ENCODE measurements at places on chromosomes 6 and 20. TPM values are rescaled to one million over a fixed set of nuclear protein-coding genes. Genes with fewer than 3 reads are reported as not detected.

The SNAI1 gene
- total RNA-seq, result 32.6 TPM

The CNKSR3 gene
- total RNA-seq, result 22.2 TPM

The PTCRA gene
- 0.40 TPM for total RNA-seq

The C20orf173 gene
- not detected for total RNA-seq

The IMPG1 gene
- total RNA-seq, result not detected

The TREM2 gene
- 8.8 TPM for total RNA-seq

GRCh38 chr6:111589366-111589765 is 16.3 kb downstream of the TRAF3IP2 start:
- DNase-seq, result no peak

DNA sequence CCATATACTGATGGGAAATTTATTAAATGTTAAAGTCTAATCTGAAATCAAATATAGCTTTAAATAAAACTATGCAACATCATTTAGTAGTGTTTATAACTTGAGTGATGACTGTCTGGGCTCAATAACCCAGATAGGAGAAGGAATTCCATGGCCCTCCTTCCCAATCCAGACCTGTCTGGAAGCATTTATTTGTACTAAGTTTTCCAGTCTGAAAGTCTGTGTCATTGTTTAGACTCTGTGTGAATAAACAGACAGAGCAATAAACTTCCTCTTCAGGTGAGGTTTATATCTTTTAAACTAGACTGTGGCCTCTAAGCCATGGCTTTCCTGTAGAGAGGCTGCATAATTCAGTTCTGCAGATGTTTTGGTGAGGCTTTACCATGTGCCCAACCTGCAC is 176.4 kb downstream of the SOX4 start:
- DNase-seq, result no peak

GRCh38 chr6:86010915-86011786 is 368.5 kb upstream of the SYNCRIP start:
- DNase-seq, result no peak

DNA sequence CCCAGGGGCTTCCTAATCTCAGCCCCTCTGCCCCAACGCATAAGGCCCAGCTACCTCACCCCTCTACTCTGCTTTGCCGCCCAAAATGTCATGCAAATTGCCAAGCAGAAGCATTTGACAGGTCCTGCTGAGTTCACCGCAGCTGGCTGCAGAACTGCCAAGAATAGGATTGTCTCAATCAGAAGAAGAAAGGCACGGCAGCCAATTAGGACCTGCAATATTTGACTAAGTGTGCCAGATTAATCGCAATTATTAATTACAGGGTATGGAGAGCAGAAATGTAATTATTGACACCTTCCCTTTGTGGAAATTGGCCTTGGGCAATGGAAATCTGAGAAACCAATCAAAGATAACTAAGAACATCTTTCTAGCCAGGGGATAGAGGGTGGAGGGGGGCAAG is 318.6 kb downstream of the LRFN2 start:
- no peak for DNase-seq

DNA sequence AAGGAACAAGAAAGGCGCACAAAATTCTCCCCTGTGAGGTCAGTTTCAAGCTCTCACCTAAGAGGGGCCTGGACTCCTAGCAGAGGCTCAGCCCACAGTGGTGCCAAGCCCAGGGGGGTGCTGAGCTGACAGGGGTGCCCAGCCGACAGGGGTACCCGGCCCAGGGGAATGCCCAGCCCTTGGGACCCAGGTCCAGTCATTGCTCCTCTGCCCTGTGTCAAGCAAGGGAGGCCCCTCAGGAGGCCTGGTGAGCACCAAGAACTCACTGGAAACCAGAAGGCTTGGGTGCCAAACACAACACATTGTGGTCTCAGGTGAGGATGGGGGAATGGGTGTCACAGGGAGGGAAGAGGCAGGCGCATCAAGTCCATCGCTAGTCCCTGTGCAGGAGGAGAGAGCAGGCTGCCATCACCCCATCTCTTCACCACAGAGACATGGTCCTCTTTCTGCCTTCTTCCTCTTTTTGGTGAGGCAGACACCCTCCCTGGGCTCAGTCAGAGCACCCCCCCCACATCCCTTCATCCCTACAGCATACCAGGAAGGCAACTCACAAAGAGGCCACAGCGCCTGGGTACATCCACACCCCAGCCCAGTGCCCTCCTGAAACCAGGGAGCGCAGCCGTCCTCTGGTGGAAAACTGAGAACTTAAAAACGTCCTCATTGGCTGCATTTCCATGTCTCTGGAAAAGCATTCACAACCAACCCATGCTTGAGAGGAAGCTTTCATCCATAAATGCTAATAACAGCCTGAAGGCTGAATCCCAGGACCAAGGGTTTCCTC is 111.3 kb downstream of the BANF2 start:
- DNase-seq, result no peak

DNA sequence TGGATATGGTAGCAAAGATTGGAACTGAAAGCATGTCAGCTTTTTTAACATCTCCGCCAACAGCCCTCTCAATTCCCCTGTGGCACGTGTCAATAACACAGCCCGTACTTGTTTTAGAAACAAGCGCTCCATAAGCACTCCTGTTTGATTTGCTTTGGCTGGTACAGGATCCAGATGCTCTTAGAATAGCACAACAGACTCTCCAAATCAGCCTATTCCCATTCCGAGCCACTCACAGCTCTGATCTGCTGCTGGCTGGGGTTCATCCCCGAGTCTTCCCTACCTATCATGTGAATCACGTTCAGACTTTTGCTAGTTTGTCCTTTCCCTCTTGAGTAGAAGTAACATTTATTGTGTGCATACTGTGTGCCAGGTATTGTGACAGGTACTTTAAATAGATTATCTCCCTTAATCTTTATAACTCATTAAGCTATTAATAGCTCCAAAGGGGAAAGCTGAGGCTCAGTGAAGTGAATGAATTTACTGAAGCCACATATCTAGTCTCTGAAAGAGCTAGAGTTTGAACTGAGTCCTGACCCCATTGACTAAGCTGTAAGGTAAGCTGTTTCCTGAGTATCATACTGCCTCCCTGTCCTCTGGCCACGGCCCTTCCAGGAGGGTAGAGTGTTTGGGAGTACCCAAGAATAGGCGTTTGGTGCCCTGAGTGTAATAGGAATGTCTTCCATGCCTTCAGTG is 46.7 kb downstream of the RALY start:
- DNase-seq, result no peak

- DNase-seq, result no peak
These were observed 15.5 kb upstream of the ZFP57 start for GRCh38 chr6:29696147-29697125.

- no peak for DNase-seq
These were observed 9.5 kb upstream of the ADGRG6 start for GRCh38 chr6:142292166-142292924.

GRCh38 chr6:90537027-90537426 is 49.8 kb downstream of the MAP3K7 start:
- DNase-seq, result no peak

DNA sequence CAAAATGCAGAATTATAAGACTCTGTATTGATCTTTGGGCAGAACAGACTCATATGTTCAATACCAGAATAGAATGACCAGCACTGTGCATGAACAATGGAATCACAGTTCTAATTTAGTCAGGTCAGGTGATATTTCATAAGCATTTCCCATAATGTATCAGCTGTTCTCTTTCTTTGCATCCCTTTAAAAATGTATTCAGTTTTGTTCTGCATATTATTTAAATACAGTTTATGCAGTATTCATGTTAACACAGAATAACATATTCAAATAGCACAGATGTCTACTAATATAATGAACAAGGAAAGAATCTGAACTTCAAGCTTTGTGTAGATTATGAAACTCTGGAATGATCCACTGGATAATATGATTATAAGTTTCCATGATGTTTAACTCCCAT is 128.5 kb downstream of the LAMP5 start:
- DNase-seq, result no peak

- DNase-seq, result no peak
These were observed 275.8 kb downstream of the FARS2 start for GRCh38 chr6:5537132-5537531.

- DNase-seq, result no peak
These were observed 121.9 kb upstream of the CD93 start for GRCh38 chr20:23207826-23208540.

GRCh38 chr20:63343460-63344445 is 17.4 kb downstream of the CHRNA4 start:
- no peak for DNase-seq
